Hematopoietic multipotent progenitor cell (in vitro differentiated cells): ENCODE measurements at places on chromosomes 13 and 19.
A peak's percentile ranks its signal among the peaks of the same experiment; 100 is the strongest.

DNA sequence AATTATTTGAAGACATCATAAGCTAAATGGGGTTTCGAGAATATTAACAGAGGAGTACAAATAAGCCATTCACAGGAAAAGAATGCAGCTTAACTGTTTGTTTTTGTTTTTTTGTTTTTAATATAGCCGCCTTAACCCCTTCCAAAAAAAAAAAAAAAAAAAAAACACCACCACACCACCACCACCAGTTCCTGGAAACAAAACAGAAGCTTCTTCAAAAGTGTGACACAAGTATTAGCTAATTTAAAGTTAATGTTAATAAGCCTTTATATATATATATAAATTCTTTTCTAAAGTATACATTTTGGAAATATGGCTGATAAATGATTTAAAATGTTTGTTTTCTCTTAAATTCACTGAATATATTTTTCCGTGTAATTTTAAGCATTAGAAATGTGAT, 1.4 kb downstream of the RAP2A start:
- DNase-seq, result no peak

DNA sequence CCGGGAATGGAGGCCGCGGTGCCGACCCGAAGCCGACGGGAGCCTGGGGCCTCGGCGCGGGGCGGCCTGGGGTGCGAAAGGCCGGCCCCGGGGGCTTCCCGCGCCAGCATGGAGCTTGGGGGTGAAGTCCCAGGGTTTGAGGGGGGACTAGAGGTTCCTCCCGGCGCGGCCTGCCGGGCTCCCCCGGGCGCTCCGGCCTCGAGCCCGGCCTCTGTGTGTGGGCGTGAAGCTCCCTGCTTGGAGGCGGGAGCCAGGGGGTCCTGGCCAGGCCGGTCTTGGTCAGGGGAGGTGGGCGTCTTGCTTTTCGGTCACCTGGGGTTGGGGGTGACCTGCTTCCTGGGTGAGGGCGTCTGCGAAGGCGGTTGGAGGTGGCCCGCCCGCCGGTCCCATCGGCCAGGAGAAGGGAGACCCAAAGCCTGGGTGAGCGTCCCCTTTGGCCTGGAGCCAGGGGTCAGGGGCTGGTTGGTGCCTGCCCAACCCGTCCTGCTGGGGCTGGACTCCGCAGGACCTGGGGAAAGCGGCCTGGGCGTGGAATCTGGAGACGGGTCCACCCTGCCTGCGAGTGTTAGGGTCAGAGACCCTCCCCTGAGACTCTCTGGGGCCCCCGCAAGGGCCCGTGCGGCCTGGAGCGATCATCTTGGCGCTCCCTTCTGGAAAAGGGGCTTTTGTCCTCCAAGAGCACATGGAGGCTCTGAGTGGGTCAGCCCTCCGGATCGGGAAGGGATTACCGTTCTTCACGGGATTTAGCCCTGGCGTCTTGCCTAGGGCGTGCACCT, 535 bp downstream of the BSG start:
- no peak for DNase-seq

DNA sequence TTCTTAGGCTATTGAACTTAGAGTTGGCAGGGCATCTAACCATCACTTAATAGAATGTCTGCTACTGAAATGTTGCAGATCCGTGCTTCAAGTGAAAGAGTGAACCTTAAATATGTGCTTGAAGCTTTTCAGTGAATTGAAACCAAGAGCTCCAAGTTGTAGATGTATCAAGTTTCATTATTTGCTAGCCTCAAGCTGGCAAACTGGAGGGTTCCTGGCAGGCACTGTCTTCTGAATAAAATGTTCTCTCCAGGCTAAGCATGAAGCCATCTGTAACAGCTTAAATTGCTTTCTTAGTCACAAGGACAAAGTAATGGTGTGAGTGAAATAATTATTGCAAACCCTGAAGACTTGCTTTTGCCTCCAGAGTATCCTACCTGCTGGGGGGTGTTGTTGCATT, 415.0 kb upstream of the SPRY2 start:
- DNase-seq, result no peak

GRCh38 chr19:56403261-56403660, 871 bp upstream of the ZNF583 start:
- DNase-seq, result no peak

DNA sequence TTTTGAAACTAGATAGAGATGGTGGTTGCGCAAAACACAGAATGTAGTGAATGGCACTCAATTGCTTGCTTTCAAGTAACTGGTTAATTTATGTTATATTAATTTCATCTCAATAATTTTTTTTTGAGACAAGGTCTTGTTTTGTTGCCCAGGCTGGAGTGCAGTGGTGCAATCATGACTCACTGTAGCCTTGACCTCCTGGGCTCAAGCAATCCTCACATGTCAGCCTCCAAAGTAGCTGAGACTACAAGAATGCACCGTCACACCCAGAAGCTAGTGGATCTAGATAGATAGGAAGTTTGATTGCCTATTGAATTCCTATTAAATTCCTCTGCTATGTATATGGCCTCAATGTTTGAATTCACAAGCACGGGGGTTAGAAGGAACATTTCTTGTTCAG, 26.4 kb upstream of the ADGRE2 start:
- no peak for DNase-seq

DNA sequence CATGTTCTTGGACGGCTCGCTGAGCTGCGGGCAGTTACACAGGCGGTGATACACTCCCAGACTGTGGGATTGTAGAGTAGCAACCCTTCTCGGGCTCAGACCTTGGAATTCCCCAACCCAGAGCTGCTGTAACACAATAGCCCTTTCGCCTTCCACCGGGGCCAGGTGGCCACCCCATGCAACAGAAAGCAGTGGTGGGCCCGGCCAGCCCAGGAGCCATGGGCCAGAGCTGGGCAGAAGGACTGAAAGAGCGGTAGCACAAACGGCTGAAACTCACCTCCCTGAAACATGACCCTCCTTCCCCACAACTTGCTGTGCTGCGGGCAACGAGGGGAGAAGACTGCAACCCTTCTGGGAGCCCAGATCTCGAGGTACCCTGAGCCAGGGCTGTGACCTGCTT, 429.0 kb downstream of the SLITRK1 start:
- no peak for DNase-seq

DNA sequence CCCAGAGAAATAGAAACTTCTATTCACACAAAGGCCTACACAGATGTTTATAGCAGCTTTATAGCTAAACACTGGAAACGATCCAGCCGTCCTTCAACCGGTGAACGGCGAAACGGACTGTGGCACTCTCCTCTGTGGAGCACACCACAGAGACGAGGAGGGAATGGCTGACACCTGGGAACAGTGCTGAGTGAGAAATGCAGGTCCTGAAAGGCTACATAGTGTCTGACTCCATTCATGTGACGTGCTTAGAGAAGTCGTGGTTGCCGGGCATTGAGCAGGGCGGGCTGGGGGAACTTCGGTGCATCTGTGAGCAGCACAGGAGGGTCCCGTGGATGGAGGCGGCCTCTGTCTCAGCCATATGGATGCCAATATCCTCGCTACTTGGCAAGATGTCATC, 3.1 kb upstream of the GRK1 start:
- no peak for DNase-seq

DNA sequence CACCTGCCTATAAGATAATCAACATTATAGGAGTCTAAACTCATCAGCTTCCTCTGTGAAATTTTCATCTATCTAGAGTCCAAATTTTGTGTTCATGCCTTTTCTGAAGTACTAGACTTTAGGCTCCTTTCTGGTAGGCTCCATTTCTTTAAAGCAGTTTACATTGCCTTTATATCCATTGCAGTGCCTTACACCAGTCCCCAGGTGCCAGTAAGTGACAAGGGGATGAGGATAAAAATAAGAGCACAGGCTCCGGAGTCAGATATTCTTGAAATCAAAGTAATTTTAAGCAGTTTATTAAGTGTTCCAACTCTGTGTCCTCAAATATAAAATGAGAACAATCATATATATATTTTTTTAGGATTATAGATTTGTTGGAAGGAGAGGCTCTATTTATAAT, 10.6 kb upstream of the CYSLTR2 start:
- DNase-seq, result no peak

DNA sequence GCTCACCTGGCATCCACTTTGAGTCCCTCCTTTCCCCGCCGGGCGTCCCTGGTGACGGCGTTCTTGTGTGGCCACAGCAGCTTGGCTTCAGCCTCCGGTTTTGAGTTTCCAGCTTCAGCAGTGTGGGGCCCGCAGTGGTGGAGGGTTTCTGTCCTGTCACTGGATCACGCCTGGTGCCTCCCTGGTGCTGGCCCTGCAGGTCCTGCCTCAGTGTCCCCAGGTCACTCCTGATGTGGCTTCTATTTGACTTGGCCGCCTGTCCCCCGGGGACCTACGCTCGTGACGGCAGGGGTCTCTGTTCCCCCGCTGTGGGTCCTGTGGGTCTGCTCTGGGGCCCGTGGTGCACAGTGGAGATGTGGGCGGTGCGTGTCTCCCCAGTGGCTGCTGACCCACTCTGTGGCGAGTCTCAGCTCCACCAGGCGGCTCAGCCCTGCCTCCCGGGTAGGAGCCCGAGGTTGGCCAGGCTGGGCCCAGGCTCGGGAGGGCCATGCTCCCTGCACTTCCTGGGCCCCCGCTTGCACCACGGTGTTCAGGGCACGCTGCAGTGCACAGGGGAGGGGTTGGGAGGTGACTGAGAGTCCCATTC, 1.9 kb downstream of the ATP4B start:
- DNase-seq, result no peak

DNA sequence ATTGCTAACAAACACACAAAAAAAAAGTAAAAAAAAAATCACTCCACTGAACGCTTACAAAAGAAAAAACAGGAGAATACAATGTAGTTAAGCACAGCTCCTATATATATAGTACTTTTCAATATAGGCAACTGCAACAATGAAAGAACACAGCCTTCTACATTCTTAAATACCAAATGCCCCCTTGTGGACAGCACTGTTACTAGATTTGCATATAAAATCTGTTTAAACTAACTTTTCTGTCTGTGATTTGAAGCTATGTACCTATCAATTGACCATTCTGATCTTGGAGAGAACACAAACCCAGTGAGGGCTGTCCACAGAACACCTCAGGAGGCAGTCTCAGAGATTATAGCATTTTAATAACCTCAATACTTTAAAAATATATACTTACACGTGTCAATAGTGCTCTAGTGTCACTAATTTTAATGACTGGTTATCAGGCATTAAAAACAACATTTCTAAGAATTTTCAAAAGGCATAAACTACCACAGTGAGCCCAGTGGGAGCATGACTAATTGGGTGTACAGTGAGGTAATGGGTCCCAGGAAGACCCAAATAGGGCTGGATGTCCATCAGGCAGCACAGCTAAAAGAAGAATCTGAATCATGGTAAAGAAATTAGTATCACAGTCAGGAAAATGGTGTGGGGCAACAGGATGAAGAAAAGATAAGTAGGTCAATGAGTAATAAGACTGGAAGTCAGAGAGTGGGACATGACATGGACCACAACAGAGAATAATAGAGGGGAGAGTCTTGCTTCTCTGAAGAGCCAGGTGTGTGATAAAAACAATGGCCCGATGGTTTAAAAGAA, 22.2 kb downstream of the CCDC169 start:
- DNase-seq, result no peak

DNA sequence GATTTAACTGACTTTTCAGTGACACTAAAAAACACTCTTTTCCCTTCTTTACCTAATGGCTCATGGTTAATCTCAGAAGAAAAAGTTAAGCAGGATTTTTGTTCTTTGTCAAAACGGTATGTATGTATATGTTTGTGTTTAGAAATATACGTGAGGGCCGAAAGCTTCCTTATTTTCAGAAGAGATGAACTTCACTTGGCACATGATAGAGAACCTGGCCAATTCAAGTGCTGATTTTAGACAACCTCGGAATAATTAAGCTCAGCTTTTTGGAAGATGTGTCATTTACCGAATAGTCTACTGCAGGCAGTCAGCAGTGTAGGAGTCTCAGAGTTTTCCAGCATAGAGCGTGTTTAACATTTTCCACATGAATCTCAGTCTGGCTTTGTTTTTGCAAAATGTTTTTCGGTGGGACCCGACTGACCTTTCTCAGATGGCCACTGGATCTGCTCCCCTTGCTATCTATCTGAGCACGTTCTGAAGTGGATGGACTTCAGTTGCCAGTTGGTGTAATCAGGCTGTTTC, 4.6 kb downstream of the RNASEH2B start:
- DNase-seq, result no peak

- no peak for DNase-seq
Observed at GRCh38 chr19:48953141-48953540, 1.5 kb upstream of the BAX start.

DNA sequence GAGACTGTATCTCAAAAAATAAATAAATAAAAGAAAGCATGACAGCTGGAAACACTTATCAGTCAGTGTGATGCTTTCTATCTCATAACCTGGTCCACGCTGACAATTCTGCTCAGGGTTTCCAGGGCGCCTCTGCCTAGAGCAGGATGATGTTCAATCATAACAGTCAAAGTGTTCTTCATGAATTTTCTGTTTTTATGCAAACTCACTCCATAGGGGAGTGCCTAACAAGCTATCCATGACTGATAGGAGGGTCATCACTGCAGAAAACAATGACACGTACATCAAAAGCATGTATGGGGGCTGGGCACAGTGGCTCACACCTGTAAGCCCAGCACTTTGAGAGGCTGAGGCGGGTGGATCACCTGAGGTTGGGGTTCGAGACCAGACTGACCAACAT, 41.4 kb upstream of the ZNF83 start:
- DNase-seq, result no peak

DNA sequence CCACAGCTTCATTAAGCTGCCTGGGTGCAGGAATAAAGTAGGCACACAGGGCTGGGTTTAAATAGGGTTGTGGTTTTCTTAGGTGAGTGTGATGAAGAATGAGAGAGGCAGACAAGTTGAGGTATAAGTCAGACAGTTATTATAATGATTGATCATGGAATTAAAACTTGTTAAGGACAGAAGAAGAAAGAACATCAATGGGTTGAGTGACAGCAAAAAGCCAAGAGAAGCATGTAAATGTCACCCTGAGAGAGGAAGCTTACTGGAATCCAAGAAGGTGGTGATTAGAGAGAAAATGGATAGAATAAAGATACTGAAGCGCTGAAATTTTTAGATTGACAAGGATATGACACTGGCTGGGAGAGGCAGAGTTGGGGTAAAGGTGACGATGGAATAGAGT, 325.2 kb upstream of the SLITRK1 start:
- DNase-seq, result no peak

GRCh38 chr19:13887517-13887916, 10.6 kb downstream of the NANOS3 start:
- DNase-seq, result no peak

DNA sequence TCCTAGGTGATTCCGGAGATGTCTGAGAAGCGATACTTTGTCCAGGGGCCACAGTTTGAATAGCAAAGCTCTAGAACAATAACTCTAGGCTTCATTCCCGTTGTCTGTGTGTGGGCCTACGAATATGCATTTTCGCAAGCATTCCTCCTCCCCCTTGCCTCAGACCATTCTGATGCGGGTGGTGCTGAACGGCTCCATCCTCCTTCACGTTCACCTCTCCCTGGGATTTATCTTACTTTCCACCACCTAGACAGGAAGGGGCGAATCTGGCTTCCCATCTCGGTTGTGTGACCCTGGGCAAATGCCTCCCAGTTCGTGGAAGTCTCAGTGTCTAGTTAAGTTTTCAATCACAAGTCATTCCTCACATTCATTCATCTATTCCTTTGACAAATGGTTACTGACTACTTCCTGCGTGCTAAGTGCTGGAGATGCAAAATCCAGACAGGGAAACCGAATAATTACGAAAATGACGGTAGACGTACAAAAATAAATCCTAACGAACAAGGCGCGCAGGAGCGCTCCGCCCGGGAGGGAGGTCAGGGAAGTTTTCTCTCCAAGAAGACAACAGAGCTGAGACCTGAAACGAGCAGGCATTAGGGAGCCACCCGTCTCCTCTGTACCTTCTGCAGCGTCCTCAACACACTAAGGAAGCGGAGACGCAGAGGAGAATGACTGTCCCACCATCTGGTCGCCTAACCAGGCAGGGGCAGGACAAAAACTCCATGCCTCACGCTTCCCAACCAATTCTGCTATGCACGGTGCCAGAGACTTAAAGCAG, 1.3 kb upstream of the CNOT3 start:
- no peak for DNase-seq

GRCh38 chr19:3108775-3109174, 14.6 kb downstream of the GNA11 start:
- DNase-seq, result peak; percentile 80
